ENCODE measurements at places on chromosomes 6 and 20.

DNA sequence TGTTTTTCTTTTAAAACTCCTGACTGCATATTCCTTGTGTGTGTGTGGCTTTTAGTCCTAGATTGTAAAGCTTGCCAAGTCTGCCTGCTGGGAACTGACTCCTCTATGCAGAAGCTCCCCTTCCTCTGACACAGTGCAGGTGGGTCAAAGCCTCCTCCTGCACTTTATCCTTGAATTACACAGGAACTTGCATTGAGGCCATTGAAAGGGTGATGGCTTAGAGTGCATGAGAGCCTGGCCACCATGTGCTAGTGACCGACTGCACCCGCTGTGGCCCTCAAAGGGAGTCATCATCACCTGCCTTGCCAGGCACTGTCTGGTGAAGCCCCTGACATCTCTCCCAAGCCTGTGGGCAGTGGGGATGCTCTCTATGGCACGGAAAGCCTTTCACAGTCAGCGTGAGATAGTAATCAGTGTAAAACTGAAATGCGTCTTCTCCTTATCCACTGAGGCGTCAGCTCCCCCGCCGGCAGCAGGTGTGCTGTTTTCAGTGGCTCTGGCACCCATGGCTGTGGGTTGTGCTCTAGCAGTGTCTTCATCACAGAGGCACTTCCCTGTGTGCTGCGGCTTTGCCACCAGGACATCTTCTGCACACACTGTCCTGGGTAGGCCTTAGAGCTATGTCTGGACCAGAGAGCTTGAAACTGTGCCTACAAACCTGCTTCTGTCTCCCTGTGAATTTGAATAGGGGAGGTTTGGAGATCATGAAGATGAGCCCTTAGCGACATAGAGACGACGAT lies 87.9 kb downstream of the THBS2 start:
- no peak overlapping the region for H3K27ac ChIP-seq
- no peaks in the 10 kb centered on the region for H3K27me3 ChIP-seq
- H3K4me1 ChIP-seq, result no peaks in the 10 kb centered on the region
- DNase-seq, result peak; percentile 7

- no peak overlapping the region for H3K4me3 ChIP-seq
- no peaks in the 10 kb centered on the region for H3K27me3 ChIP-seq
- H3K4me1 ChIP-seq, result no peaks in the 10 kb centered on the region
- H3K27ac ChIP-seq, result no peak overlapping the region
These were observed 104.8 kb downstream of the NCOA3 start for GRCh38 chr20:47606414-47606982.

DNA sequence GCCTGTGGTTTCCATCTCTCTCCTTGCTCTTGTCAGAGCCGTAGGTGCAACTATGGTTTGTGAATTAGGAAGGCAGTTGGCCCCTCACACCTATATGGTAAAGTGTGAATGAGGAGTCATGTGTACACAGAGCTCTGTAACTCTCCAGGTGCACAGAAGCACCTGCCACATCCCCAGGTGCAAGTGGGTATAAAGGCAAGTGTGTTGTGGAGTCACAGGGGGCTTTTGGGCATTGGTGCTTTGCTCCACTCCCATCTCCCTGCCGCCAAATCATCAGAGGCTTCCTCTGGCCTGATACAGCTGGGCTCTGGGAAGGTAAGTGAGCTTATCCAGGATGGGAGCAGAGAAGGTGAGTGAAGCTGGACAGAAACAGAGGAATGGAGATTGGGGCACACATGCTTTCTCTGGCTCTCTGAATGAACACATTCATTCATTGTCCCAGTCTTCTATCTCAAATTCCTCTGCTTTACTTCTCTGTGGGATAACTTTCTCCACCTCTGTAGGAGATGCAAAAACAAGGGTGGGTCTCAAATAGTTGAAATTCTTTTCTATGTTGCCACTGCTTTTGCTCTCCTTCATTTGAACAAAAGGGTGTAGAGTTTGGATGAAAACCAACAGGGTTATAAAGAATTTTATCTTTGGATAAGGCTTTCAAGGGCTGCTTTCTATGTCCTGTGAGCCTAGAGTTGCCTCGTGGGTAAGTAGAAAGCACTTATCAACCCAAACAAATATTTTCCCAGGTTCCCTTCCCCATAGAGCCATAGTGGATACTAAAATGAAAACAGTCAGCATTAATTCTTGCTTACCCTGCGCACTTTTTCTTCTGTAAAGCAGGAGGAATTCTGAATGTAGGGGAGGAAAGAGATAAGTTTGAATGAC lies 45.0 kb upstream of the RIPOR2 start:
- no peaks in the 10 kb centered on the region for H3K4me1 ChIP-seq
- no peaks in the 10 kb centered on the region for H3K36me3 ChIP-seq
- H3K27ac ChIP-seq, result no peak overlapping the region
- no peak overlapping the region for H3K4me3 ChIP-seq

DNA sequence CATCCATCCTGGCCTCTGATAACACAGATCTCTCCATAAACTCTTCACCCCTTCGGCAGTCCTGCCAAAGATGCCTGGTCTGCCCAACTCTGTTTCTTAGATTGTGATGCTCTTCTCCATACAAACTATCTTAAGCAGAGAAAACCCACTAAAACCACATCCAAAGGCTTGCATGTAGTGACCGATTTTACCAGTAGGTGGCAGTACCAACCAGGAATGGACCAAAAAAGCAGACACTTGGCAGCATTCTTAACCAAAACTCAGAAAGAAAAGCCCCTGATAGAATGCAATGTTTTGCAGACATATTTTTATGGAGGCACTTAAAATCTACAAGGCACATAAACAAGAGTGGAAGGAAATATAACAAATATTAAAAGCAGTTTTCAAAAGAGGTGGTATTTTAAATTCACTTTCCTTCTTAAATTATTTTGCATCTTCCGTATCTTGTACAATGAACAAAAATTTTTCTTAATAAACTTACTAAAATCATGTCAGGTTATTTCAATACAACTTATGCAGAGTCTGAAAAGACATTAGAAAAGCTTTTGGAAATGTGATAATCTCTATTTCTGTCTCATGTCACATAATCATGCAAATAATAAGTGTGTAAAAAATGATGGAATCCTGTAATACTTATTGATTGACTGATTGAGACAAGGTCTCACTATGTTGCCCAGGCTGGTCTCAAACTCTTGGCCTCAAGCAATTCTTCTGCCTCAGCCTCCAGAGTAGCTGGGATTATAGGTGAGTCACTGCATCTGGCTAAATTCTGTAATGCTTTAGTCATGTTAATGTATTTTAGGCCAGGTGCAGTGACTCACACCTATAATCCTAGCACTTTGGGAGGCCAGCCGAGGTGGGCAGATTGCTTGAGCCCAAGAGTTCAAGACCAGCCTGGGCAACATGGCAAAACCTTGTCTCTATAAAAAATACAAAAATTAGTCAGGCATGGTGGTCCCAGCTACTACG lies 29.4 kb downstream of the LRP11 start:
- no peak overlapping the region for H3K27ac ChIP-seq
- H3K4me3 ChIP-seq, result no peak overlapping the region
- H3K4me1 ChIP-seq, result no peaks in the 10 kb centered on the region
- no peaks in the 10 kb centered on the region for H3K27me3 ChIP-seq

- no peaks in the 10 kb centered on the region for H3K27me3 ChIP-seq
- no peak for DNase-seq
- no peak overlapping the region for H3K4me3 ChIP-seq
These were observed 906.8 kb downstream of the GRIK2 start for GRCh38 chr6:102300350-102300749.

DNA sequence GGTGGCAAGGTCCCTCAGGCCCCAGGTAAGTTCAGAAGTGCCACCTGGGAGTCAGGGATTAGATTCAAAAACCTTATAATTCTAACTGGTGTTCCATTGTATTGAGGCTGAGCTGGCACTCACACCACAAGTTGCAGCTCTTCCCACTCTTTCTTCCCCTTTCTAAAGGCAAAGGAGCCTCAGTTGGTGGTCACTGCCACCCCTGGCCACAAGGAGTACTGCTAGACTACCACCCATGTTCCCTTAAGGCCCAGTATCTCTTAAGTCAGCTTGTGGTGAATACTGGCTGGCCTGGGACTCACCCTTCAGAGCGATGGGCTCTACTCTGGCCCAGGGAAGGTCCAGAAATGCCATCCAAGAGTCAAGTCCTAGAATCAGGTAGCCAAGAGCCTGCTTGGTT lies 421.1 kb upstream of the KHDRBS2 start:
- H3K27me3 ChIP-seq, result no peaks in the 10 kb centered on the region
- no peaks in the 10 kb centered on the region for H3K4me1 ChIP-seq
- DNase-seq, result no peak
- no peak overlapping the region for H3K27ac ChIP-seq
- no peak overlapping the region for H3K4me3 ChIP-seq

- H3K4me3 ChIP-seq, result no peak overlapping the region
- H3K36me3 ChIP-seq, result no peaks in the 10 kb centered on the region
- H3K27ac ChIP-seq, result no peak overlapping the region
- H3K4me1 ChIP-seq, result no peaks in the 10 kb centered on the region
These were observed 63.1 kb downstream of the CPNE5 start for GRCh38 chr6:36776167-36776566.

- H3K4me1 ChIP-seq, result no peaks in the 10 kb centered on the region
- H3K27me3 ChIP-seq, result no peaks in the 10 kb centered on the region
- H3K36me3 ChIP-seq, result no peaks in the 10 kb centered on the region
- no peak for DNase-seq
These were observed 48.7 kb upstream of the TAB2 start for GRCh38 chr6:149268768-149269167.

- no peak overlapping the region for H3K4me3 ChIP-seq
- H3K36me3 ChIP-seq, result no peaks in the 10 kb centered on the region
- H3K4me1 ChIP-seq, result no peaks in the 10 kb centered on the region
These were observed 10.2 kb downstream of the CASS4 start for GRCh38 chr20:56422076-56422823.

- no peak overlapping the region for H3K27ac ChIP-seq
- H3K27me3 ChIP-seq, result no peaks in the 10 kb centered on the region
- DNase-seq, result no peak
- H3K4me1 ChIP-seq, result no peaks in the 10 kb centered on the region
- no peaks in the 10 kb centered on the region for H3K36me3 ChIP-seq
- no peak overlapping the region for H3K4me3 ChIP-seq
These were observed 423.2 kb upstream of the JARID2 start for GRCh38 chr6:14822679-14823078.

- H3K27me3 ChIP-seq, result no peaks in the 10 kb centered on the region
- no peak overlapping the region for H3K4me3 ChIP-seq
- no peak overlapping the region for H3K27ac ChIP-seq
These were observed 1.9 kb downstream of the NPEPL1 start for GRCh38 chr20:58694241-58695083.

DNA sequence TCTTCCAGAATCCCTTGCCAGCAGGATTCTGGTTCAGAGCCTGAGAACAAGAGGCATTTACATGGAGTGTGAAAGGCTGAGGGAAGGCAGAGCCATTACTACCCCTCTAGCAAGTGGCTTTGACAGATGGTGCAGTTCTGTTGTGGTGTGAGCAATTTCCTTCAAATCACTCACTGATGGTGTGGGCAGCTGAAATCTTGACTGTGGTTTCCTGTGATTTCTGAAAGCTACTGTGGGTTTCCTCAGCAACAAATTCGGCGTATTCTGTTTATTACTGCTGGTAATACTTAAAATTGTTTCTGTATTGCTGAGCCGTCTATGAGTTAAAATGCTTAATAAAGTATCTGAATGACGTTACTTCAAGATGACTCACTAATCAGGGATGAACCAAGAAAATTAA lies 181.5 kb upstream of the TCF21 start:
- H3K4me1 ChIP-seq, result no peaks in the 10 kb centered on the region
- no peaks in the 10 kb centered on the region for H3K27me3 ChIP-seq
- no peak for DNase-seq

DNA sequence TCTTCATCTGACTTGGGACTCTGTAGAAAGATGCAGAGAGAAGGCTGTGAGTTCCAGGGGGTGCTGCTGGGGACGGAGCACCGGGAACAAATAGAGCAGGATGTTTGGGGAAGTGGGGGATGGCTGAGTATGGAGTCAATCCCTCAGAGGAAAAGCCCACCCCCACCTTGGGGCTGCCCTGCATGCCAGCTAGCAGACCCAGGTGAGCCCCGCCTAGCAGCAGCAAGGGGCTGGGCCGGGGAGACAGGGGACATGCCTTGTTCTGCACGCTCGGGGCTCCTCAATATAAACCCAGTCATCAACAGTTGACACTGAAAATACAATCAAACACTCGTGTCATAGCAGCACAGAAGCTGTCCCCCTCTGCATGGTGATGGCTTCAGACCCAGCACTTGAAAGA lies 74.6 kb downstream of the NINL start:
- DNase-seq, result no peak
- no peaks in the 10 kb centered on the region for H3K27me3 ChIP-seq
- no peaks in the 10 kb centered on the region for H3K4me1 ChIP-seq
- no peak overlapping the region for H3K4me3 ChIP-seq

- no peaks in the 10 kb centered on the region for H3K36me3 ChIP-seq
- H3K27ac ChIP-seq, result no peak overlapping the region
These were observed 248.5 kb downstream of the BTBD9 start for GRCh38 chr6:38391206-38391605.

DNA sequence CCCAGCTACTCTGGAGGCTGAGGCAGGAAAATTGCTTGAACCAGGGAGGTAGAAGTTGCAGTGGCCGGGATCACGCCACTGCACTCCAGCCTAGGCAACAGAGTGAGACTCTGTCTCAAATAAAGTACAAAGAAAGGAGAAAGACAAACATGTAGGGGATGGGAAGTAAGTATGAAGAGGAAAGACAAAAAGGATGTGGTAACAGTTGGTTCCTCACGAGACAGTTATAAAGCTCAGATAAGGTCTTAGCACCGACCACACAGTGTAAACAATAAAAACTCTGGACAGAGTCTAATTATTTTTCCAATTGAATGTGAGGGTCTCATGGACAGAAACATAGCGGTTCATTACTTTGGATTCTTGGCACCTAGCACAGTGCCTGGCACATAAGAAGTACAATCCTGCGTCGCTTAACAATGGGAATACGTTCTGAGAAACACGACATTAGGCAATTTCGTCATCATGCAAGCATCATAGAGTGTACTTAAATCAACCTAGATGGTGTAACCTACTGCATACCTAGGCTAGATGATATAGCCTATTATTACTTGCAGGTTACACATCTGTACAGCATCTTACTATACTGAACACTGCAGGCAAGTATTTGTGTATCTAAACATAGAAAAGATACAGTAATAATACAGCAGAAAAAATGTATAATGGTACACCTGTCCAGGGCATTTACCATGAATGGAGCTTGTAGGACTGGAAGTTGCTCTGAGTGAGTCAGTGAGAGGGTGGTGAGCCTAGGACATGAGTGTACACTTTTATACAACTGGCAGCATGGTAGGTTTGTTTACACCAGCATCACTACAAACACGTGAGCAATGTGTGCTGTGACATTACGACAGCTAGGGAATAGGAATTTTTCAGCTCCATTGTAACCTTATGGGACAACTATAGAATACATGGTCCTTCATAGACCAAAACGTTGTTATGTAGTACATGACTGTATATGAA lies 38.2 kb downstream of the MBOAT1 start:
- no peak overlapping the region for H3K27ac ChIP-seq
- no peak for DNase-seq
- no peaks in the 10 kb centered on the region for H3K27me3 ChIP-seq

GRCh38 chr20:21273755-21274386 lies 29.3 kb upstream of the XRN2 start:
- no peak overlapping the region for H3K27ac ChIP-seq
- no peak overlapping the region for H3K4me3 ChIP-seq
- no peaks in the 10 kb centered on the region for H3K4me1 ChIP-seq
- H3K27me3 ChIP-seq, result peaks cover 6% of the 10 kb centered on the region

GRCh38 chr6:704046-704445 lies 11.1 kb upstream of the EXOC2 start:
- no peak overlapping the region for H3K4me3 ChIP-seq
- no peak for DNase-seq
- no peak overlapping the region for H3K27ac ChIP-seq
- H3K4me1 ChIP-seq, result no peaks in the 10 kb centered on the region
- no peaks in the 10 kb centered on the region for H3K36me3 ChIP-seq
- no peaks in the 10 kb centered on the region for H3K27me3 ChIP-seq

All from breast epithelium (tissue), 4 donors.